ENCODE measurements at places on chromosomes 2 and 18. TPM values are rescaled to one million over a fixed set of nuclear protein-coding genes. Genes with fewer than 3 reads are reported as not detected.

Gene IL1R2
- 12.2 TPM for total RNA-seq

Gene IL36B
- total RNA-seq, result not detected

Gene CCT7
- total RNA-seq, result 208 TPM

Gene SMIM21
- total RNA-seq, result not detected

Gene C1QL2
- total RNA-seq, result not detected

Gene TUBB6
- total RNA-seq, result 316 TPM

Gene VAMP8
- total RNA-seq, result 48.7 TPM

Gene CTLA4
- total RNA-seq, result 2.0 TPM

Gene ASB18
- total RNA-seq, result not detected

Gene SGPP2
- 4.6 TPM for total RNA-seq

Gene NEB
- total RNA-seq, result 3.6 TPM

Gene YPEL5
- total RNA-seq, result 69.1 TPM

Gene GCA
- total RNA-seq, result 32.4 TPM

Gene LINC00305
- not detected for total RNA-seq

Gene FSHR
- not detected for total RNA-seq

Gene INO80B
- total RNA-seq, result 4.6 TPM

Gene CNTNAP5
- total RNA-seq, result not detected

Gene DSG4
- not detected for total RNA-seq

Gene FBLN7
- total RNA-seq, result 9.5 TPM

Gene OTOF
- total RNA-seq, result 0.06 TPM

Gene CROCC2
- not detected for total RNA-seq

Gene SAG
- total RNA-seq, result not detected

Gene RGPD4
- not detected for total RNA-seq

Gene POTEC
- not detected for total RNA-seq

Gene TRIM43
- not detected for total RNA-seq

Gene IL36G
- not detected for total RNA-seq

Gene COL3A1
- total RNA-seq, result 120 TPM

Gene C1GALT1C1L
- total RNA-seq, result 1.2 TPM

Gene MOGAT1
- not detected for total RNA-seq

Gene COPS8
- total RNA-seq, result 86.3 TPM

Gene ALK
- total RNA-seq, result 0.44 TPM

Gene MYO5B
- 19.8 TPM for total RNA-seq

Gene UGT1A4
- total RNA-seq, result not detected

Gene SERPINB10
- total RNA-seq, result 0.31 TPM
